Activated CD8-positive, alpha-beta memory T cell treated with anti-CD3 and anti-CD28 coated beads for 1 hour (primary cell): ENCODE measurements at places on chromosomes 7 and 10.

DNA sequence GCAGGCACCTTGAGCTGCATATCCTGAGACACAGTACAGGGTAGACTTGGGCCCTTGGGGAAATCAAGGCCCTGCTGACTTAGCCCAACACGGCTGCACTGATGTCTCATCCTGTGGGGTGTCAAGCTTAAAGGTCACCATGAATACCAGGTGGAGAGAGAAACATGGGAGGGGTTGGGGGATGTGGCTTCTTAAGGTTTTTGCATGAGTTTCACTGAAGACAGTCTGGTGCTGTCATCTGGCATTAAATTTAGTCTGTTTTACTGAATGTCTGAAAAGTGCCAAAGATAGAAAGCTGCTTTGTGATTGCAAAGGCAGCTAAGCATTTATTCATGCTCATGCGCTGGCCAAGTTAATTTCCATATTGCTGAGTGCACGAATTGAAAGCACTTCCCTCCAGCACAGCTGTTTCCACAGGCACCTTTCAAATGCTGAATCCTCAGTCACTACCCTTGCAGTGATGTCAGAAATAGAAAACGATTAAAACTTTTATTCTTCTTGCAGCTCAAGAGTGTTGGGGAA is 102.1 kb downstream of the OSBPL3 start:
- no peak for DNase-seq

GRCh38 chr7:31825576-31825975 is 138.6 kb downstream of the PPP1R17 start:
- DNase-seq = no peak

GRCh38 chr7:16801111-16801542 is 3.7 kb downstream of the AGR2 start:
- DNase-seq = no peak

DNA sequence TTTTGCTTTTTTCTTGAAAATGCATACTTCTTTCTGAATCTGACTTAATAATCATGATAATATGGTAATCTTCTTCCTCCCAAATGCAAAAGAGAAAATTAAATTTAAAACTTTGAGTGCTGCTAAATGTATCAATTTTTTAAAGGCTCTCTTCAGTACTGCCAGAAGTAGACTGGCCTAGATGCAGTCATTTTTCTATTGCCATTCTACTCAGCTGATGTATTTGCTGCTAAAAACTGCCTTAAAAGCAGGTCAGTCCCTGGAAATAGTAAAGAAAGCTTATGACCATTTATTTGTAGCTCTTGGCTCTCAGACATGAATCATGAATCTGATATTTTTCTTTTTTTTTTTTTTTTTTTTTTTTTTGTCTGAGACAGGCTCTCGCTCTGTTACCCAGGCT is 28.5 kb downstream of the NAPEPLD start:
- DNase-seq = no peak

DNA sequence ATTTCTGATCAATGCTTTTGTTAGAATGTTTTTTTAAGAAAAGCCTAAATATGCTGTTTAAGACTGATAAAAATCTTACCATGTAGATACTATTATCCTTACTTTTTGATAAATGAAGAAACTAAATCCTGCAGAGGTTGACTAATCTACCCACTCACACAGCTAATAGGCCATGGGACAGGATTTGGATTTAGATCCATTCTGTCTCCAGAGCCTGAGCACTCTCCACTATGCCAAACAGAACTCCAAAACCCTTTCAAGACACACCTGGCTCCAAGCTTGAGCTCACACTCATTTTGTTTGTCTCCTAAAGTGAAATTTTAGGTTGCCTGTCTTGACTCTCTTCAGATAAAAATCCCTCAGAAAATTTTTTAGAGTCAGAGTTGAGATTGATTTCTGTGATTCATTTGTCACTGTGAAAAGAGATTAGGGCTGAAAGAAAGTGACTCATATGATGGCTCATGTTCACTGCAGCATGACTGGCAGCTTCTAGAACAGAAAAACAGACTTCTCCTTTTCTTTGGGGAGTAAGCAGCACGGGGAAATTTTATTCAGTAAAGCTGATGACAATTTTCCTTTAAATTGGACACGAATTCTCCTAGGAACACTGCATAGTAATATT is 132.3 kb upstream of the POT1 start:
- no peak for DNase-seq

- DNase-seq = no peak
These were observed 178.8 kb downstream of the SKAP2 start for GRCh38 chr7:26685606-26686005.

DNA sequence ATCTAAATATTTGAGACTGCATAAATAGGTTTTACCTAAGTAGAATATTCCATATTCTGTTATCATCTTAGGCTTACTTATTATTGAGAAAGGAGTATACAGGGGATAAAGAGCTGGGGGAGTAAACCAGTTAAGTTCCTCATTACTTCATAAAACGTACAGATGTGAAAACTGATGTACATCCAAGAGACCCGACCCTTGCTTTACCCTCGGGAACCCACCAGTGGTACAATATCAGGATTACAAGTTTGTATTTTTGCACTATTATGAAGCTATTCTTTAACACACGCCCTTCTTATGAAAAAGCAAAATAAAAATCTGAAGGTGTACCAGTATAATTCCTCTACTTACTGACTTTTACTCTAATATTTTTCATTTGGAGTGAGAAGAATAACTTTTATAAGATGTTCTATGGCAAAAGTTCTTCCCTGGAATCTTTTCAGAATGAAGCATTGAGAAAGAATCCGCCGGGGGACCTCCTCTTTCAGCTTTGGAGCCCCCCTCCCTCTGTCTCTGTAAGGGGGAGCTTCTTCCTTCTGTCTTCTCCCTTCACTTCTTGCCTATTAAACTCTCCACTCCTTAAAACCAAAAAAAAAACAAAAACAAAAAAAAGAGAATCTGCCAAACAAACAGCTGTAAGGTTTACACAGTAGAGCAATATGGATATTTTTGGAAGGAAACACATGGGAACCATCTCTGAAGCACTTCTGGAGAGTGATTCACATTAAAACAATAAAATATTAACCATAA is 550.0 kb downstream of the TNS3 start:
- DNase-seq = no peak

DNA sequence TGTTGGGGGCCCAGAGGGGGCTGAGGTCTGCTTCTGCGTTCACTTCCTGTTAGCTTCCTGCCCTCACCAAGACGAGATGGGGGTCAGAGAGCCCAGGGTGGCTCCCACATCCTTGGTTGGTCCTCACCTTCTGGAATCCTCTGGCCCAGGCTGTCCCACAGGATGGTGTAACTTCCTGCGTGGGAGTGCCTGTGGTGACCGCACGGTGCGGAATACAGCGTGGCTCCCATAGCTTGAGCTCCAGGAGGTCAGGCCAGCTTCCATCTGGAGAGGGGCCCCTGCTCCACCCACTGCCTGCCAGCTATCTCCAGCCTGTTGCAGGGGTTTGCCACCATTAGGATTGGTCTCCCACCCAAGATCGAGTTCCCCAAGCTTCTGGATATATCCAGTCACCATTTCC is 681.2 kb upstream of the FOXK1 start:
- DNase-seq = no peak

DNA sequence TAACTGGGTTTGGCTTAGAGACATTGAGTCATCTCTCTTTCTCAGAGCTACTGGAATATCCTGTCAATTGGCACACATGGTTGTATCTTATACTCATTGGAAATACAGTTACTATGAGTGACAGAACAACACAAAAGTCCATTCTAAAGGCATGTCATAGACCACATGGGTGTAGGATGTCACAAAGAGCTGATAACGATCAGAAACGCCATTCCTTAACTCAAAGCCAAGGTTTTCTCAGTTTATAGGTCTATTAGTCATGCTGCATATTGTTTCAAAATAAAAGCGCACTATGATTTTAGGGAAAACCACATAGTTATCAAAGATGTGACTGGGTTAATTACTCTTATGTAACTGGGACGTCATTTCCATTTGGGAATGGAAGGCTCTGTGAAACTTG is 147.2 kb upstream of the FAM171A1 start:
- DNase-seq = no peak

GRCh38 chr7:24442170-24442777 is 131.0 kb upstream of the PALS2 start:
- no peak for DNase-seq

GRCh38 chr7:77271766-77272165 is 72.1 kb upstream of the FGL2 start:
- DNase-seq = no peak

DNA sequence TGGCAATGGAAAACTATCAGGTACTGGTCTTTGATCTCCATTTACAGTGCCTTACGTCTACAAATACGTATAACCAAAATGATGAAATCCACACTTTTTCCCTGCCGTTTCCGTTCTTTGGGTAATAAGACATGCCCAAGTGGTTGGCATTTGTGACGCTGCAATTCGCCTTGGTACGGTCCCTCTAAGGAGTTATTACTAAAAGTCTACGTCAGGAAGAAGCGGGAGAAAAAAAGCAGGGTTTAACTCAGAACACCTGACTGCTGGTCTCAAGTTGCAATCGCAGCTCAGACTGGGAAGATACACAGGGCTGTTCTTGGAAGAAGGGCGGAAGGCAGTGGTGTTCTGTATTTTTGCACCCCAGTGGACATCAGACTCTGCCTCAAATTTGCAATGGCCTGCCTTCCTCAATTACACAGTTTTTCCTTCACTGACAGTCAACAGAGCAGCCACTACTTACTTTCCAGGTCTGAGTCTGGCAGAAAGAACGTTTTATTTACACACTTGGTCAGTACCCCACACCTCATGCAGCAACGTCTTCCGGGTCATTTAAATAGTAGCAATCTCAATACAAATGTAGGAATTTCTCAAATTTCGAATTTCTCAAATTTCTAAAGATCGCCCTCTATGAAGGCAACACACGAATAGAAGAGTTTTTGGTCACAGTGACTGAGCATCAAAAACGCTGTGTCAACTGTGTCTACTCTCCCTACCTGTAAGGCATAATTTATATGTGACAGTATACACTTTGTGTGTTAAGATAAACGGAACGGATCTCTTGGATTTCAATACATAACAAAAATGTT is 2.1 kb downstream of the BAIAP2L1 start:
- DNase-seq = no peak

GRCh38 chr7:149724661-149725425 is 48.5 kb downstream of the ZNF467 start:
- no peak for DNase-seq

- DNase-seq = no peak
These were observed 89.5 kb downstream of the KCNMA1 start for GRCh38 chr10:77548157-77548556.

GRCh38 chr7:132866144-132866531 is 215.8 kb downstream of the CHCHD3 start:
- DNase-seq = no peak

DNA sequence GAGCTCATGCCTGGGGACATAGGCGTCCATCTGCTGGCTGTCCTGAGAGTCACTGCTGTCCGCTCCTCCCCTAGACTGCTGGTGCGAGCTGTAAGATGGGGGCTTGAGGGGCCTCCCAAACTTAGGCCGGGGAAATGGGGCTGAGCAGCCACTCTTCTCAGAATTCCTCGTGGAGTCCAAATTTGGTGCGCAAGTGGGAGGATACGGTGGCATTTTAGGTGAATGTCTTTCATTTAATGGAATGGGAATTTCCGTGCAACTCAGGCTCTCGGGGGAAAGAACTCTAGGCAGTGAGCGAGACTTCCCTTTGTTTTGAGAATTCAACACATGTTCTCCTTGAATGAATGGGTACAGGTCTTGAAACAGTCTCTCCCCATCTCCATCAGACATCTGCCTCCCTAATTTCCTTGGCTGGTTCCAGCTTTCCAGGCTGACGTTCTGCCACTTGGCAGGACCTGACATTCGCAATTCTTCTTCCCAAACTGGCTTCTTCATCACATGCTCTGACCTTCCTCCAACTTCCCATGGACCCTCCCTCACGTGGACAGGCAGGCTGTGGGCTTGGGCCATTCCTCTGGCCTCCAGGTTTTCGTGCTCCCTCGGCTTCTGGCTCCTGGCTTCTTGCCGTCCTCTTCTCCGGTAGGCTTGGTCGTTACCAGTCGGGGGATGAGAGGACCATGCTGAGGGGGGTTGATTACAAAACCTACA is 30.1 kb downstream of the JCAD start:
- DNase-seq = no peak

DNA sequence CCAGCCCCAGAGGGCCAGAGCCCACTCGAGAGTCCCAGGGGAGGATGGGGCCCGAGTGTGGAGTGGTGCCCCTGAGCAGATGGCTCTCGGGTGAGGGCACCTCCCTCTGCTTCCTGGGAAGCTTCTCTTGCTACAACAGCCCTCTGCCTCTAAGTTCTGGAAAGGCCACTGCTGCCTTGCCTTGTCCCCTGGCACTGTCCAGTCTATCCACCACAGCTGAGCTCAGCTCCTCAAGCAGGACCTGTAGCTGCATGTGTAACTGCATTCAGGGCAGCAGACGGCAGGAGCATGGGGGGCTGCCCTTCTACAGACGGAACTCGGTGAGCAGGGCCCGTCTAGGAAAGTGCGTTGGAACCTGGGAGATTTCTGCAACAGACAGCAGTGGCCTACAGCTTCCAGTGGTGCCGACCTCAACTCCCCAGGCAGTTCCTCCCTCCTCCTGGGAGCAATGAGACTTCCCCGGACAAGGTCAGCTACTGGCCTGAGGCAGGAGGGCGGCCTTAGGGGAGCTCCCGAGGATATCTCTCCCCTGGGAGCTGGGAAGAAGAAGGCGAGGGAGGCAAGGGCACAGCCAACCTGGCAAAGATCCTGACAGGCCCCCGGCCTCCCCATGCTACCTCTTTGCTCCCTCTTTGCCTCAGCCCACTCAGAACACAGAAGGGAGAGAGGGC is 88.5 kb downstream of the DLG5 start:
- no peak for DNase-seq

DNA sequence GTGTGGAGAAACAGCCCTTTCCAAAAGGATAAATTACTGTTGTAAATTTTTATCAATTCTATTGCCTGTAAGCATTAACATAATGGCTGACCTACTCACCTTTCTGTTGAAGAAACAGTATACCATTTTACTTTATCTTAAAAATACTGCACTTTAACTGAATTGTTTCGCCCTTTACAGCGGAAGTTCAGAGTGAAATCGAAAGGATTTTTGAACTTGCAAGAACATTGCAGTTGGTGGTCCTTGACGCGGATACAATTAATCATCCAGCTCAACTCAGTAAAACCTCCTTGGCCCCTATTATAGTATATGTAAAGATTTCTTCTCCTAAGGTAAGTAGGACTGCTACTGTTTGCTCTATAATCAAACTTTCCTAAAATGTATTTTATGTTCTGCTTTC is 117.5 kb downstream of the NSUN6 start:
- DNase-seq = no peak

DNA sequence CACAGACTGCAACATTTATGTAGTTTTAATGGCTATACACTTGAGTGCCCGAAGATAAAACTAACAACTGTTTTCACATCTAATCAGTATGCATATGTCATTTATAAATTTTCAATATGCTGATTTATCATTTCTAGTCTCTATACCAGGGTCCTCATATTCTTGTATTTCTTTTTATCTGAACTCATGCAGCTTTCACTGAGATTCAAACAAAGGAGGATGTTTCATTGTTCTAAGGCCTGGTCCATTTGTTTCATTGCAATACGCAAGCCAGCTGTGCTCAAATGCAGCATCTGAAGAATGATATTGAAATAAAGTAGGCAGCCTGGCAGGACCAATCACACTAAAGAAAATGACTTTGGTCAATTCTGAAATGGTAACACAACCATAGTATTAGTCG is 31.7 kb downstream of the MAGI2 start:
- no peak for DNase-seq

- no peak for DNase-seq
These were observed 9.4 kb downstream of the NUDT5 start for GRCh38 chr10:12186323-12186722.
